ENCODE measurements at places on chromosomes 12 and 14.

- DNase-seq = no peak
Observed at GRCh38 chr12:69666798-69667197, 32.3 kb downstream of the BEST3 start.

GRCh38 chr14:59150990-59151389 lies 37.5 kb upstream of the DAAM1 start:
- no peak for DNase-seq

DNA sequence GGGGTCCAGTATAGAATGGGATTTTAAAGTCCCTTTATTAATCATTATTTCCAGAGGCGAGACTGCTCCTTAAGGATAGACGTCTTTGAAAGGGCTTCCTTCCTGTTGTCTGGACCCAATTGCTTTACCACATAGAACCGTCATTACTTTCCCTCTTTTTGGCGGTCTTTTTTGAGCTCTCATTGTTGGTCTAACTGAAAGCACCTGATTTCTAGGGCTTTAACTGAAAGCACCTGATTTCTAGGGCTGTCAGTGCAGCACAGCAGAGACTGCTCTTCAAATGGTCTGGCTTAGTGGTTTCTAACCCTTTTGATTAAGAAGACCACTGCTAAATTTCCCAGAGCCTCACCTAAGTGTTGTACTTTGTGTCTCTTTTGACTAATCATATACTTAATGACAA lies 95.8 kb downstream of the PRKCH start:
- DNase-seq = no peak

GRCh38 chr12:75781532-75782046 lies 250.0 kb downstream of the PHLDA1 start:
- DNase-seq = no peak

GRCh38 chr12:59491877-59492276 lies 104.0 kb upstream of the SLC16A7 start:
- DNase-seq = no peak

GRCh38 chr12:32272465-32272864 lies 126.9 kb upstream of the FGD4 start:
- DNase-seq = no peak
